ENCODE measurements at places on chromosomes 3 and 15. TPM values are rescaled to one million over a fixed set of nuclear protein-coding genes. Genes with fewer than 3 reads are reported as not detected.
A peak's percentile ranks its signal among the peaks of the same experiment; 100 is the strongest.

CCR9 gene
- 9.7 TPM for total RNA-seq

TPRG1 gene
- 10.5 TPM for total RNA-seq

NRROS gene
- 37.5 TPM for total RNA-seq

DNA sequence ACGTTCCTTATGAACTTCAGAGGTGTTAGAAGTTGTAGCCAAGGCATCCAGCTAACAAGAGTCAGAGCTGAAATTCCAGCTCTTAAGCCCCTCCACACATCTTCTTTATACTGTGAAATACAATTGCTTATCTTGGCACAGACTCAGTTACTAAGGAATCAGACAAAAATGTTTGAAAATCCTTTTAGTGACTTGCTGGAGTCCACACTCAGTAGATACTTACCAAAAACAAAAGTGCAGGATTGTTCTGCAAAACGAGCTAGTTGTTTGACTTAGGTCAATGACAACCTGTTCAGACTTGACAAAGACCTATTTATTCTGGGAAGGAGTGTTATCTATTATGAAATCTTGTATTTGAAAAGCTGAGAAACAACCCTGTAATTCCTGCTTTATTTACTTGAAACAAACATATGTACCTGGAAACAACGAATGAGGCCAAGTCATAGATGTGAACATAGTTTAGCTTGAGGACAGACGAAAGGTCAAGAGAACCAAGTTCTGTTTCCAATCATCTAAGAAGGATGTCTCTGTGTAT is 38.5 kb downstream of the B3GNT5 start:
- no peak for DNase-seq

DNA sequence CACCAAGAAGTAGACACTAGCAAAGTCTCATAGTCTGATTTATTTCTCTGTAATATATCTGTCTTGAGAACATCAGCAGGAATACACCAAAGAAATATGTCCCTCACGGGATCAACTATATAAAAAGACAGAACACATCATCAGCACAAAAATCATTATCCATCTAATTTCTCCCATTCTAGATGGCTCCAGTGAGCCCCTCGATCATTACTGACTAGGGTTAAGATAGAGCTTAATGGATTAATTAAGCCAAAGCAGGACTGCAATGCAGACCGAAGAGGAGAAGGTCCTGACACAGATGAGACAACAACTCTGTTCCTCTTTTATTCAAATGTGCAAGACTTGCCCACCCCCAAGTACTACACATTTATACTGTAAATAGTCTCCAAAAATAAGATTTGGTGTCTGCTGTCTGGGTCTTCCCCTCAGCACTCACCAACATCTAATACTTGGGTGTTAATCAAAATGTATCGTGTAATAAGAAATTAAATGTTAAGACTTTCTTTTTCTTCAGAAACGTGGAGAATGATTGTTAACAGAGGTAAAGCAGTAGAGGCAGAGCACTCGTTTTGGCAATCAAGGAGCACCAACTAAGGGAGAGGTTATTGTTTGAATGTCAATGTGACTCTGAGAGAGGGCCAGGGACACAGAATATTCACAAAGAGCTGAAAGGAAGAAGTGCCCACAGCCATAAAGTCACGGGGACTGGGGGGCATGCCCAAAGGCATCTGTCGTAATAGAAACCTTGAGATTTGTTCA is 133.6 kb downstream of the TIGIT start:
- DNase-seq: no peak

- no peak for DNase-seq
Measured at GRCh38 chr3:53147151-53147902, 13.7 kb upstream of the PRKCD start.

- DNase-seq: no peak
Measured at GRCh38 chr3:127053979-127054378, 71.1 kb downstream of the PLXNA1 start.

GRCh38 chr3:49462222-49462621 is 7.8 kb upstream of the DAG1 start:
- no peak for DNase-seq

DTWD1 gene
- total RNA-seq: 14.1 TPM

WDR76 gene
- 91.1 TPM for total RNA-seq

DNA sequence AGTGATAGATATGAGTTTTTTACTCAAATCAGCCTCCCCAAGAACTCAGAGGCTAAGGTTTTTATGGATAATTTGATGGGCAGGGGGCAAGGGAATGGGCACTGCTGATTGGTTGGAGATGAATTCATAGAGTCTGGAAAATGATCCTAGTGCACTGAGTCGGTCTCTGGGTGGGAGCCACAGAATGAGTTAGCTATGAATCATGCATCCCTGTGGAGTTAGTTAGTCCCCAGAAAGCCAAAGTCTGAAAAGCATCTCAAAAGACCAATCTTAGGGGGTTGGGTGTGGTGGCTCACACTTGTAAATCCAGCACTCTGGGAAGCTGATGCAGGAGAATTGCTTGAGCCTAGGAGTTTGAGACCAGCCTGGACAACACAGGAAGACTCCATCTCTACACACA is 516.1 kb downstream of the AGBL1 start:
- DNase-seq: no peak

UBA7 gene
- total RNA-seq: 212 TPM

TUSC7 gene
- total RNA-seq: not detected

DNA sequence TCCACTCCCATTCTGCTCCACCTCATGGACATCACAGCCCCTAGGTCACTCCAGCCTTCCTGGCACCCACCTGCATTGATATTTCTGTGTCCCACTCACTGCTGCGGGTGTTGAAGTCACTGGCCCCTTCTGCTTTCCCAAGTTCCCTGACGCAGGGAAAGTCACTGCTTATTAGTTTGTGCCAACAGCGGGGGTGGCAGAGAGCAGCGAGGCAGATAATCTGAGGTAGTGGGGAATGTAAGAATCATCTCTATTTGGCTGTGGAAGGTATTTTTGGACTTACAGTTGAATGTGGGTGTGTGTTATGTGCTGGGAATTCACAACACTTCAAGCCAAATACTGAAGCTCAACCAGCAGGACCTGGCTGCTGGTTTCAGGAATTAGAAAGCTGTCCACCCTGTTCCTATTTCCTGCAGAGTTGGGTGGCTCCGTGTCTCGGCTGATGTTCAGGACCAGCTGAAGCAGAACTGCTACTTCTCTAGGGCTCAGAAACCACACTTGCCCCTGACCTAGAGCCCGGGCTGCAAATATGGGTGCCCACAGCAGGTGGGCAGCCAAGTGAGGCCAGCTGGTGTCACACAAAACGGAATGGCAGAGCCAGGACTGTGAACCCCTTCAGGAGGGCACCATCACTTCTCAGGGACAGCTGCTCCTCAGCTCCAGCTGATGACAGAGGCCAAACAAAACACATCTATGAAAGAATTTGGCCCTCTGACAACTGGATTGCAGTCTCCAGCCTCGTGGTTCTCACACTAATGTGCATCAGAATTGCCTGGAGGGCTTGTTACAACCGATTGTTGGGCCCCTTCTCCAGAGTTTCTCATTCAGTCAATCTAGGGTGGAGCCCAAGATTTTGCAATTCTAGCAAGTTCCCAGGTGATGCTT is 57.7 kb downstream of the SEMA5B start:
- no peak for DNase-seq

DNA sequence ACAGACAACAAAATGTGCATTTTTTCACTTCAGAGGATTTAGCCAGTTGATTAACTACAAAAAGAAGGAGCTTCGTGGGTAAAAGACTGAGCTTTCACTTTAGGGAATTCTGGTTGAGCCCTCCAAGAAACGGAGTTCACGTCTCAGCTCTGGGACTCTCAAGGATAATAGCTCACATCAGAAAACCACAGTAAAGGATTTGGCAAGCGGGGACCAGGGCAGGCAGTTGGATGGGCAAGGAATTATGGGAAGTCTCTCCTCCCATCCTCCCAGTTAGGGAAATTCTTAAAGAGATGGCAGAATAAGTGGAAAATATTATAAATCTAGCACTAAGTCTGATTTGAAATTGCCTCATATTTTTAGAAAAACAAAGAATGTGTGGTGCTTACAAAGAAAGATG is 188.3 kb upstream of the EOMES start:
- no peak for DNase-seq

GRCh38 chr3:26715431-26715830 is 92.9 kb downstream of the LRRC3B start:
- DNase-seq: no peak

DNA sequence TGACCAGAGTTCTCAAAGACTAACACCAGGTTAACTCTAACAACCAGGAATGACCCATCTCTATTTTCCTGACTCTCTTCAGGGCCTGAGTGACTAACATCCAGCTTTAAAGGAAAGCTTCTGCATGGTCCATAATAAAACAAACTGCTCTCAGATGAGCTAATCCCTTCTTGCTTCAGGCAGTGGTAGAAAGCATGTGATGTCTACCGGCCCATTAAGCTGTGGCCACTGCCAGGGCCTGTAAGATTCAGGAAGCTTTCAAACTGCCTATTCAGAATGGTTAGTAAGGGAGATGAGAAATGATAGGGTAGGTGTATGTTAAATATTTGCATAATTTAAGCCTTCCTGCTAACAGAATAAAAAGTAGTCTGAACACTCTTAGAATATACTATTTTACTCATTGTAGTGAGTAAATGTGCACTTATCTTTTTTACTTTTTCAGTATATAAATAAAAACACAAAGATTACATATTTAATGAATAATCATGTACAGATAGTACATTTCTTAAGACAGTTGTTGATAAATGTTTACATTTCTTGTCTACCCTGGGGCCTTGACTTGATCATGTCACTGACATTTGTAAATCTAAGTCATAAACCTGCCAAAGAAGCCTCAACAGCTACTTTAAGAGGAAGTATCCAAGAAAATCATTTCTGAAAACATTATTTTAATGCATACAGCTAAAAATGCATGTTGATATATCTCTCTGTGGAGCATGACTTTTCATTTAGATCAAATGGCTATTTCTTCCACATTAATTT is 222.0 kb downstream of the MCTP2 start:
- DNase-seq: no peak

GRCh38 chr3:149604125-149604875 is 53.5 kb downstream of the WWTR1 start:
- no peak for DNase-seq

DNA sequence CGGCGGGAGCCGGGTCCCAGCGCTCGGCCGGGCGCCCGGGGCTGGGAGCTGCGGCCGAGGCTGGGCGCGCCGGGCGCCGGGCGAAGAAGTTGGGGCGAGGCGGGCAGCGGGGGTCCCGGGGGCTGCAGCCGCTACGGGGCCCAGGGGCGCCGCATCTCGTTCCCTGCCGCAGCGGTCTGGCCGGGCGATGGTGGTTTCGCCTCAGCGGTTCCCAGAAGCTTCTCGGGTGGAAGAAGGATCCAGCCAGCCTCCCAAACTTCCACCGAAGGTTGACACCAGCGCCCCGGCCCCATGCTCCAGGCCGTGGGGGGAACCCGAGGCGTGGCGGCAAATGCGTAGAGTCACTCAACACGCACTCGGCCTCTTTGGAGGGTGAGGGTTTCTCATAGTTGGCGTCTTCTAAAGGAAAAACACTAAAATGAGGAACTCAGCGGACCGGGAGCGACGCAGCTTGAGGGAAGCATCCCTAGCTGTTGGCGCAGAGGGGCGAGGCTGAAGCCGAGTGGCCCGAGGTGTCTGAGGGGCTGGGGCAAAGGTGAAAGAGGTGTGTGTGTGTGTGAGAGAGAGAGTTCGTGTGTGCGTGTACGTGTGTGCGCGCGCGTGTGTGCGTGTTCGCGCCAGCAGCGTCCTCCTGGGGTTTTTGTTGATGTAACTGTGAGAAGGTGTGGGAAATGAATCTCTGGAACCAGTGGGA is 940 bp downstream of the BOC start:
- DNase-seq: no peak

DNA sequence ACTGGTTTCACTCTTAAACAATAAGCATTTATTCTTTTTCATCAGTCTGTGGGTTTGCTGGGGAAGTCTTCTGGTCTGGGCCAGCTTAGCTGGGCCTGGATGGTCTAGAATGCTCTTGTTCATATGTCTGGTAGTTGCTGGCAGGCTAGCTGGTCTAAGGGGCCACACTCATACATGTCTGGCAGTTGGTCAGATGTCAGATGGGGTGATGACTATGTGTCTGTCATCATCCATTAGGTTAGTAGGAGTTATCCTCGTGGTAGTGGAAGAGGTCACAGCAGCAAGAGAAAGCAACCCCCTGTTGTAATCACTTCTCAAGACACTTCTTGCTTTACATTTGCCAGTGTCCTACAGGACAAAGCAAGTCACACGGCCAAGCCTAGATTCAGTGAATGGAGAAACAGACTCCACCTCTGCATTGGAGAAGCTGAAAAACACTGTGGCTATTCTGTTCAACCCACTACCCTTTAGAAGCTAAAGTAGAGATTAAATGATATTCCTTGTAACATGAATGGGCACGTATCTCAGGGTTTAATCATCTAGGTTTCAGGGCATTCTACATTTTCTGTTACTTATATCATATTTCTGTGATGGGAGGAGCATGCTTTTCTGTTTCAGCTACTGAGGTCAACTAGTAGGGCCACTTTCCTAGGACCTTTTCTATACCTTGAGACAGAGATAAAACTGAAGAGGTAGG is 5.5 kb upstream of the ARID3B start:
- peak; percentile 44 for DNase-seq

A4GNT gene
- not detected for total RNA-seq

NME9 gene
- total RNA-seq: not detected

DNA sequence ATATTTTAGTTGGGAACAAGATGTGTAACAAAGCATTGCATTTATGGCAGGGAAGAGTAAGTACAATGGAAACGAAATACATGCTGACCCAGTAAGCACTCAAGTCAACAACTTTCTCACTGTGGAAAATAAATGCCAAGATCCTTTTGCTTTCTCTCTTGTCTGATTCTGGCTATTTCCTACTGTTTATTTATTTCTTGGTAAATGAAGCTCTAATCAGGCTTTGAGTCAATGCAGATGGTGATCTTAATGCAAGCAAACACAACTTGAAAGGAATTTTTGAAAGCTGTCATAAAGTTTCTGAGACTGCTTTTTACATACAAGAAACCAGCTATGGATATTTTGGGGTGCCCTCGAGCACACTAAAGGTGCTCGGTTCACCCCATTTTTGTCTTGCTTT is 624.8 kb downstream of the MAGI1 start:
- no peak for DNase-seq

DNA sequence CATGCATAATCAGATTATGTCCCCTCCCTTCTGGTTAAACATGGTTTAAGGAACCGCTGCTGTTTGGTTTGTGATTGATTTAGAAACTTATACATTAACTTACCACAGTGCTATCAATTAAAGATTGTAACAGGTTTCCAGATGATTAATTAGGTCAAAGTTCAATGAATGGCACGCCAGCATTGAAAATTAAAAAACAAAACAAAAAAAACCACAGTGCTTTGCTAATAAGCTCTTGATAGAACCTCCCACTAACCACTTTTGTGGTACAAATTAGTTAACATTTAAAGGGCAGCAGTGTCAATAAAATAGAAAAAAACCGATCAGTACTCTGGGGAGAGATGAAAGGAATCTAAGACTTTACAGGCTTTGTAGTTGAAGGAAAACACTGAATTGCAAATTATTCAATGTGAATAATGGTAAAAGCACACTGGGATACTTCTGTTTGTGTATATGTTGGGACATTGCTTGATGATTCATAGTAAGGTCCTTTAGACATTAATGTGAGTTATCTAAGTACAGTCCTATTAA is 7.6 kb upstream of the C3orf38 start:
- DNase-seq: no peak

SYNPR gene
- not detected for total RNA-seq

ZNF80 gene
- total RNA-seq: 5.5 TPM

GRCh38 chr3:48470286-48470685 is 23.7 kb downstream of the ATRIP start:
- no peak for DNase-seq

All from activated CD8-positive, alpha-beta memory T cell treated with anti-CD3 and anti-CD28 coated beads, Interleukin-2, amount 10 ng/mL, durations not matched to agents 7 days and 5 days (primary cell).